Placental epithelial cell (primary cell): ENCODE measurements at places on chromosomes 3 and 15. TPM values are rescaled to one million over a fixed set of nuclear protein-coding genes. Genes with fewer than 3 reads are reported as not detected.

The SLC12A8 gene
- 10.2 and 25.1 TPM in 2 replicates for total RNA-seq

The GP9 gene
- not detected in 2 replicates for total RNA-seq

The PLOD2 gene
- 55.4 and 134 TPM in 2 replicates for total RNA-seq

The KNL1 gene
- total RNA-seq, result 3.9 and 10.8 TPM in 2 replicates

The RASL12 gene
- total RNA-seq, result not detected in 2 replicates

The GOLGA8R gene
- total RNA-seq, result 1.7 and 6.7 TPM in 2 replicates

The GTF2A2 gene
- total RNA-seq, result 15.3 and 21.0 TPM in 2 replicates

The MEX3B gene
- 5.1 and 6.7 TPM in 2 replicates for total RNA-seq

The ITIH1 gene
- not detected in 2 replicates for total RNA-seq

The GOLGA8H gene
- total RNA-seq, result under 0.01 TPM in 1 of 2 replicates, not detected in the other

The KIF23 gene
- total RNA-seq, result 12.2 and 24.0 TPM in 2 replicates

The CNTN6 gene
- not detected in 2 replicates for total RNA-seq

The ROPN1B gene
- total RNA-seq, result not detected in 2 replicates

The SLC35G2 gene
- total RNA-seq, result 0.11 TPM in 1 of 2 replicates, not detected in the other

The HHATL gene
- total RNA-seq, result not detected in 2 replicates

The BCHE gene
- 1.3 and 9.4 TPM in 2 replicates for total RNA-seq

The USP19 gene
- total RNA-seq, result 42.0 and 42.8 TPM in 2 replicates

The ONECUT1 gene
- 0.79 TPM in 1 of 2 replicates, not detected in the other for total RNA-seq

The RTP1 gene
- total RNA-seq, result not detected in 2 replicates

The SMCO1 gene
- not detected in 2 replicates for total RNA-seq

The COLQ gene
- 0.43 and 2.0 TPM in 2 replicates for total RNA-seq

The ZXDC gene
- total RNA-seq, result 20.8 and 27.0 TPM in 2 replicates

The GPR62 gene
- under 0.01 TPM in 1 of 2 replicates, not detected in the other for total RNA-seq

The C3orf80 gene
- total RNA-seq, result 0.11 TPM in 1 of 2 replicates, not detected in the other

The FRG2C gene
- not detected in 2 replicates for total RNA-seq

The CCDC9B gene
- 23.6 and 34.8 TPM in 2 replicates for total RNA-seq

The SLCO2A1 gene
- under 0.01 and 3.9 TPM in 2 replicates for total RNA-seq

The TBCCD1 gene
- 12.2 and 16.4 TPM in 2 replicates for total RNA-seq

The NR2E3 gene
- total RNA-seq, result 0.54 and 1.6 TPM in 2 replicates

The ZFYVE19 gene
- 27.5 and 29.2 TPM in 2 replicates for total RNA-seq
